ENCODE measurements at places on chromosomes 2 and 18. TPM values are rescaled to one million over a fixed set of nuclear protein-coding genes. Genes with fewer than 3 reads are reported as not detected.

- DNase-seq, result no peak
Observed at GRCh38 chr2:176074919-176075425, 8.8 kb downstream of the EVX2 start.

- no peak for DNase-seq
Observed at GRCh38 chr2:84409531-84409930, 49.5 kb downstream of the SUCLG1 start.

NYAP2 gene
- total RNA-seq, result not detected

HOXD10 gene
- total RNA-seq, result not detected

CRACDL gene
- total RNA-seq, result not detected

- no peak for DNase-seq
Observed at GRCh38 chr2:10551496-10551895, 103.4 kb upstream of the ODC1 start.

DNA sequence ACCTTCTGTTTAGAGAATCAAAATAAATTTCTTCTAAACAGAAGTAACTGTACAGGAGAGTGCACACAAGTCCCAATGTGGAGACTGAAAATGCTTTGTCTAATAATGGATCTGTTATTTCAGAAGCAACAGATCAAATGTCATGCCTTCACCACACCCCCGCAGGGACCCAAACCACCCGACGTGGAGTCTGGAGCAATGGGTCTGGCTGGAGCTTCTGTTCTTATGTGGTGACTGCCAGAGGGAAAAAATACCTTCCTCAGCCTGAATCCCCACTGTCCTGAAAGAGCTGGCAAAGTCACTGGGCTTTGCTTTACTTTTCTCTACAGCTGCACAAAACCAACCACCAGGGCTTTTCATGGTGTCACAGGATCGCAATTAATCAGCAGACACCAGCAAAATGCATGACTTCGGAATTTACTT is 119.0 kb upstream of the ZFP36L2 start:
- no peak for DNase-seq

IKZF2 gene
- total RNA-seq, result 51.5 TPM

All from activated B cell treated with CpG ODN at 0.5 μM for 24 hours (primary cell).